ENCODE measurements at places on chromosomes 3 and 15.

- DNase-seq: no peak
Observed at GRCh38 chr15:82047453-82048400, 1.9 kb upstream of the MEX3B start.

DNA sequence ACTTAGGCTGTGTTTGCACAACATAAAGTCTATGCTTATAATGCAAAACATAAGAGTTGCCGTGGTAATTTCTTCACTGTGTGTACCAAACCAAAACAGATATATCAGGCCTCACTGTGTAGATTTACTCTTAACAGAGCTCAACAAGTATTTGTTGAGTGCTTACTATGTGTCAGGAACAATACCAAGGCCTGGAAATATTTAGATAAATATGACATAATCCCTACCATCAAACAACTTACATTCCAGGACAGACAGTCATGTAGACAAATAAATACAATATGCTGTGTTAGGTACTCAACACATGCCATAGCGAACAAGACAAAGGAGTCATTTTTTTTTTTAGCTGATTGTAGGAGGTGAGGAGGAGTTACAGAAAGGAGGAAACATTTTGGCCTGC is 554.0 kb downstream of the NSUN3 start:
- DNase-seq: no peak

- DNase-seq: no peak
Observed at GRCh38 chr3:13066834-13067233, 6.4 kb downstream of the IQSEC1 start.

- DNase-seq: no peak
Observed at GRCh38 chr15:60635507-60636352, 156.8 kb upstream of the ICE2 start.

GRCh38 chr3:124281453-124282316 is 289.8 kb upstream of the ROPN1 start:
- DNase-seq: peak; percentile 49

DNA sequence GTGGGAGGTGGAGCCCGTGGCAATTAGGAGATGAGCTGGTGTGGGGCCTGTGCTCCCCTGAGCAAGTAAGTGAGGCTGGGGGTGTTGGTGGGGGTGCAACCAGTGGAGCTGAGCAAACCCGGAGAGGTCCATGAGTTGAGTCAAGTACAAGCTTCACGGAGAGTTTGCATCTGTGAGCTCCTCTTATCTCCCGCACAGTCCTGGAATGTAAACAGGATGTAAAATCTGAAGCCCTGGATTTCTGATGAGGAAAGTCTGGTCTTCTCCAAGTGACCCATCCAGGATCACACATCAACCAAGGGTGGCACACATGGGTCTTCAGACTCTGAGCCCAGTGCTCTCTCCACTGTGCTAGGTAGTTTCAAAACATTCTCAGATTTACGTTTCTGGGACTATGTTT is 67.8 kb downstream of the LSM3 start:
- no peak for DNase-seq

Data from Kasumi-1 (cell line).